ENCODE measurements at places on chromosomes 1 and 21.

GRCh38 chr1:105204836-105205371, 1455.2 kb downstream of the AMY1C start:
- DNase-seq: no peak

GRCh38 chr1:31789259-31790065, 25.3 kb upstream of the ADGRB2 start:
- DNase-seq: no peak

- no peak for DNase-seq
Measured at GRCh38 chr1:225146478-225146877, 217.0 kb downstream of the DNAH14 start.

DNA sequence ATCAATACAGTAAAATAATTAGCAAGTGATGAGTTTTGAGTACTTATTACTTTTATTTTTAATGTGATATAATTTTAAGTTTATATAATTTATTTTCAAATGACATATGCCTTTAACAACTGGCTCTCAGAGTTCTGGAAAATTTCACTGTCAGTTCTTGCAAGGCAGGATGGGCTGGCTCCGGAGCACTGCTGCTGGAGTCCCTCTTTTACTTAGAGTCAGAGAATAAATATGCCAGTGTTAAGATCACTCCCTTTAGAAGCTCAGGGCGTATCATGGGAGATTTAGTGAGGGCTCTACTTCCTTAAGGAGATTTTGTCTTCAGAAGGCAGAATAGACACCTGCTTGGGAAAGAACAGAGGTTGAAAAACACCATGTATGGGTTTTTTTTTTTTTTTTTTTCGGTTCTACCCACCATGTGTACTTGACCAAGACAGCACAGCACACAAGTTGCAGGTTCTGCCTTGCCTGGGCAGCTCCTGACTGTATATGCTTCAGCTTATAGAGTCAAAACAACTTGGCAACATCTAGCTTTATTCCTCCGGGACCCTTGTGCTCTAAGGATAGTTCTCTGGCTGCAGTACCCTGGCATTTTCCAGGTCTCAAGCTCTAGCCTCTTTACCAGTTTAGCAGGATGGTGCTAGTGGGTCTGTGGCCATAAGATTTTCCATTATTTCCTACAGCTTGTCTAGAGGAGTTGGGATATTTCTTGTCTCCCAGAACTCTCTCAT, 29.7 kb upstream of the FMOD start:
- no peak for DNase-seq

- DNase-seq: peak; percentile 73
Measured at GRCh38 chr1:204288021-204288588, 71.6 kb downstream of the PLEKHA6 start.

DNA sequence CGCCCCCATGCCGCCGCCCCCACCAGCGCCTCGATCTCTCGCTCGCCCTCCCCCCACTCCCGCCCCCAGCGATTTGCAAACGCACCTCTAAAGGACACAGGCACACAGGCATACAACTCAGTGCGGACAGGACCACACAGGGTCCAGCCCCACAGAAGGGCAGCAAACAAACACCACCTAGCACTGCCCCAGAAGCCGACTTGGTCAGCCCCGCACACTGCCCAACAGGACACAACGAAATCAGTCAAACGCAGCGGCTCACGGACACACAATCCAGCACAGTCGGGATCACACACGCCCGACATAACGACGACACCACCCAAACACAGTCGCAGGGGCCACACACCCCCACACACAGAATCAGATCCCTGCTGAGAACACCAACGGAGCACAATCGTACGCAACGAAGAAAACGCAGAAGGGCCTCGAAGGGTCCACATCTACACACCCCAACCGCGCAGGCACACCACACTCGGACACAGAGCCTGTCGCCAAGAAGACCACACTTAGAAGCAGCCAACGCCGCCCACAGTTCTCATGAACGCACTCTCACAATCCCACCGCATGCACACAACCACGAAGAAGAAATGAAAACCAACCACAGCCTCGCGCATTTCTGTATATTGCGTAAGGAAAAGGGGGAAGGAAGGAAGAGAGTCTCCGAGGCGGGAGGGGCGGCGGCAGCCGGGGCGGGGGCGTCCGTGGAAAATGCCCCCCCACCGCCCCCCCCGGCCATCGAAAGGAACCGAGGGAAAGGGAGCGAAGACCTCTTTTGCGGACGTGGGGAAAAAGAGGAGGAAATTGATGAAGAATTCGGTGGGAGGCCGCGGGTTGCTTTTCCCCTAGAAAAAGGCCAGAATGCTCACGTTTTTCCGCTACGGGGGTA, 481 bp downstream of the TAL1 start:
- DNase-seq: no peak

DNA sequence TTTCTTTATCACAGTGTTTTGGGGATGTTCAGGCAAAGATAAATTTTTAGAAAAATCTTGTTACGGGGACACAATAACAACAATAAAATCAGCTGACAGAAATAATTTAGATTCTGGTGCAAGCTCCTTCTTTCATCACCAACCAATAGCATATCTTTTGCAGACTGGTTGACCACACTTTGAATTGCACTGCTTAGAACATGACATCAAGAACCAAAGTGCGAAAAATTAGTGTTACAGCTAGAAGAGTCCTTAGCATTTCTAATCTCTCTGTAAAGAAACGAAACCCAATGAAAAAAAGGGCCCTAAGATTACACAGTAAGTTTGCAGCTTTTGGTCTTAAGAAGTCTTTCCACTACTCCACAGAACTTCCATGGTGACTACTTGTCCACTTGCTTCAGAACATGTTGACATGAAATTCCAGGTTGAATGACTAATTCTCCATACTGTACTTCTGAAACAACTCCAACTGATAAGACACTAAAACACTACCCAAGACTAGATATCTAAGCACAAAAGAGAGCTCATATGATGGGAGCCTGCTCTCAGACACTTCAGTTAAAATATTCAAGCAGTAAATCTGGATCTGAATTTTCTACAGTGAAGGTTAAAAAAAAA, 31.3 kb downstream of the XKR8 start:
- no peak for DNase-seq

DNA sequence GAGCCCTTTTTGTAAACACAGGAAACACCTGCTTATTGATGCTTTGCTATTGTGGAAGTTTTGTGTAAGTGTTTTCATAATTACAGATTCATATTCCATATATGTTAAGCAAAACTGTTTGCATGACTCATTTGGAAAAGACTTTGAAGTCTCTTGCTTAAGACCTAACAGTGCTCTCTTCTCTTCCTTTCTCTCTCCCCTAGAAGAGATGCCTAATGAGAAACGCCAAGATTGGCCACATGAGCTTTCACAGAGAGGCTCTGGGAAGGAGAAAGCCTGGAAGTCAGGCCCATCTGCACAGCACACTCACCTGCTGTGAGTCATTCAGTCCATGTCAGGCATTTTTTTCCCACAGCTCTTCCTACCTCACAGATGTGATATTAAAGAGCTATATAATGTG, 101.6 kb upstream of the PALMD start:
- DNase-seq: peak; percentile 33

DNA sequence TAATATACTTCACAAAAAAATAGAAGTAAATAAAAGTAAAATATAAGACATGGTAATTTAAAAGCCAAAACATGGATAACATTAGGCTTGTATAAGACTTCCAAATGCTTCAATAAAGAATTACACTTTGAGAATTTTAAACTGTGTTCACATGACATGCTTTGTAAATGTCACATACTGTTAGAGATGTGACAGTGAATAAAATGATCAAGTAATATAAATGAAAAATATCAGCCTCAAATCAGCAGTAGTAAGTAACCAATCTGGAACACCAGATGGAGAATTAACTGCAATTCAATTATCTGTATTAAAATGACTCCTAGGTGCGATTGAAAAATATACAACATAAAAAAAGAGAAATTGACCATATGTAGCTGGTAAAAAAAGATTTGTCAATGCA, 1260.8 kb downstream of the BRINP3 start:
- DNase-seq: no peak

GRCh38 chr1:201422436-201423030, 1.0 kb upstream of the TNNI1 start:
- no peak for DNase-seq

GRCh38 chr1:229869687-229870086, 197.4 kb upstream of the GALNT2 start:
- no peak for DNase-seq

- no peak for DNase-seq
Measured at GRCh38 chr1:169103002-169103401, 3.5 kb upstream of the ATP1B1 start.

DNA sequence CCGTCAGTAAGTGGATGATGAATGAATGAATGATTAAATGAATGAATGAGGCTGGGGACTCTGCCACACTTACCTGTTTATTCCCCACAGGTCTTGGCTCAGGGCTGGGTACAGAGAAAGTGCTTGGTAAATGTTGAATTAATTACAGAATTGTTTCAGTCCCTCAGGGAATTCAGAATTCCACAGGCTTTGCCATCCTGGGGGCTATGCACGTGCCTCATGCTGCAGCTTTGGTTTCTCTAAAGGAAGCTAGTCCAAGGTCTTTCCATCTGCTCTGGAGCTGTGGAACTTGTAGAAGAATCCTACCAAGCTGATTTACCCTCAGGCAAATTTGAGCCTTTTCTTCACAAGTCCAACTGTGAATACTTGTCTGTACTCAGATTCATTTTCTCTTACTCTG, 376.8 kb upstream of the AJAP1 start:
- DNase-seq: no peak

DNA sequence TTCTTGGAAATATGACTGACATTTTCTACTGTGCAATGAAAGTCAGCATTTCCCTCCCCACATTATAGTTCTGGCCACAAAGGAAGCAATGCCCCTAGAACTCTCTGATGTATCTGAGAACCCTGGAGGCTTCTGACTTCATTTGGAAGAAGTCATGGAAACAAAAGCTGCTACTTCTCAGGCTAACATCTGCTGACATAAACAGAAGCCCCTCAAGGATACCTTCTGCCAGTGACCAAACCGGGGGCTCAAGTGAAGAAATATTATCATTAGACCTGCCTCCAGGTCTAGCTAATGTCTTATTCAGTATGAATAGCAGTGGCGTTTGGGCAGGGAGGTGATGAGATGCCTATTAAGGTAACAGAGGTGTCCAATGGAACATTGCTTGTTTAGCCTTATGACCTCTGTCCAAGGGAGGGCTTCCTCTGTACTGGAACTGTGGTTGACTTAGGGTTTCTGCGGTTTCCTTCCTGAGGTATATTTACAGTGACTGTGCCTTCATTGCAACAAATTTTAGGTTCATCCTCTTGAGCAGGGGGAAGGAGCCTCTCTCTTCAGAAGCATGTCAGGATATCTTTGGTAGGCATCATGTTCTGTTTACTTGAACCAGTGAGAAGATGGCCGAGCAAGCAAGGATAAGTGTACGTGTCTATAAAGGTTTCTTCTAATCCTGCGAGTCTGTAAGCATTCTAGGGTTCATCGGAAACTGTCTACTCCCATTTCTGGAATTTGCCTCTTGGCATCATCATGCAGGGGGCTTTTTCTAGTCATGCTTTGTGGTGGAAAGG, 161.7 kb downstream of the PBX1 start:
- DNase-seq: no peak

Data from epithelial cell of proximal tubule (primary cell).